ENCODE measurements at places on chromosomes 5 and 9. TPM values are rescaled to one million over a fixed set of nuclear protein-coding genes. Genes with fewer than 3 reads are reported as not detected.

DNA sequence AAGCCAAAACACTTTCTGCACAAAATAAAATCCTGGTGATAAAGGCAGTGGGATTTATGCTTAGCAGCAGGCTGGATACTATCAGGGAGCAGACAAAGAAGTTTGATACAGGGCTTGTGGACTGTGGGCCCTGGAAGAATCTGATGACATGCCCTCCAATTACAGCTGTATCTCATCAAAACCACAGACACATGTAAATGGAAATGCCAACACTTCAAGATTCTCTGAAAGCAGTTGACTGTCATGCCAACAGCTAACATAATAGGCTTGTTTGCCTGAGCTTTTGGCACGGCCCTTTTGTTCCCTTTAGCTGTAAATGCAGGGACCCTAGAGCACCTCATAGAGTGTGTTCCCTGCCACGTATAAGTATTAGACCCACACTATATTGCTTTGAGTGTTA lies 114.4 kb downstream of the STK32A start:
- no peak overlapping the region for H3K4me3 ChIP-seq
- H3K36me3 ChIP-seq, result no peaks in the 10 kb centered on the region
- DNase-seq, result no peak
- no peaks in the 10 kb centered on the region for H3K27me3 ChIP-seq

KIF4B gene
- 0.07 TPM for total RNA-seq

GRCh38 chr5:143402017-143402552 lies 1.4 kb downstream of the NR3C1 start:
- peaks cover 10% of the 10 kb centered on the region for H3K27me3 ChIP-seq
- peak overlapping the region; percentile 82 for H3K4me3 ChIP-seq
- H3K27ac ChIP-seq, result no peak overlapping the region
- no peak for DNase-seq

UGT3A1 gene
- 1.8 TPM for total RNA-seq

TRAPPC13 gene
- total RNA-seq, result 16.7 TPM

GRCh38 chr5:138574744-138575193 lies 432 bp downstream of the HSPA9 start:
- no peaks in the 10 kb centered on the region for H3K27me3 ChIP-seq
- no peaks in the 10 kb centered on the region for H3K4me1 ChIP-seq
- DNase-seq, result no peak
- H3K36me3 ChIP-seq, result peaks cover 50% of the 10 kb centered on the region

DNA sequence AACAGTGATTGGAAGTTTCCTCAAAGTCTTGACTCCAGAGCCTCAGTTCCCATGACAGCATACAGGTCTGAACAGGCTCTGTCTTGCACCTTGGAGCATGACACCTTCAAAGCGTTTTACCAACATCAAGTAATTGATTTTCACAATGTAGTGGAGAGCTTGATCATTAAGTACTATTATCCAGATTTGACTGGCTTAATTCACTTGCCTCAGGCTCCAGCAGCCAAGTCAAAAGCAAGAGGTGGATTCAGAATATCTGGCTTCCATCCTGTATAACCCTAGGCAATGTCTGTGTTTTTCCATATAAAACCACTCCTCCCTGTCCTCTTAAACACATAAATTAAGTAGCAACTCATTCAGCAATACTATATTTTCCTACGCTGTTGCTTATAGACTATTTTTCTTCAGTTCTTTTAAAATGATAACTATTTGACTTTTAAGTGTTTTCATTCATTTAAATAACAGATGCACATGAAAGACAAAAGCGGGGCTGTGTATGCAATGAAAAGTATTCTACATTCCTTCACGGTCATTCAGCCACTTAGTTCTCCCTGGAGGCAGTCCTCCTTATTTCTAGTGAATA lies 150.8 kb upstream of the RANBP3L start:
- no peak overlapping the region for H3K27ac ChIP-seq
- no peak overlapping the region for H3K4me3 ChIP-seq
- no peaks in the 10 kb centered on the region for H3K27me3 ChIP-seq
- no peak for DNase-seq
- no peaks in the 10 kb centered on the region for H3K36me3 ChIP-seq
- peaks cover 3% of the 10 kb centered on the region for H3K4me1 ChIP-seq

DNA sequence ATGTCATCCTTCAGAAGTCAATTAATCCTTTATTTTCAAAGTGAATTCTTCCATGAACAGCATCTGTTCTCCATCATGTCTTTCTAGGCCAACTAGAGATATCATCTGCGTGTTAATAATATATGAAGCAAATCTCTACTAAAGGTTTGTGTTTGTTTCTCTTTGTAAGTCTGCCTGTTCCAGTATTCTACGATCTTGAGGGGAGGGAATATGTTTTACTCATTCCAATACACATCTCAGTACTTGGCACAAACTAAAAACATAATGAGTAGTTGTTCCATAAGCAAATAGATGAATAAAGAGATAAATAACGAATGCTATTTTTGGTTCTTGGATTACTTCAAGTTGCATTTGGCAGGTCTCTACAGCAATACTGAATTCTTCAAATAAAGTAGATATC lies 470.7 kb upstream of the GRIN3A start:
- H3K27me3 ChIP-seq, result no peaks in the 10 kb centered on the region
- H3K4me1 ChIP-seq, result no peaks in the 10 kb centered on the region
- H3K27ac ChIP-seq, result no peak overlapping the region
- H3K4me3 ChIP-seq, result no peak overlapping the region
- H3K36me3 ChIP-seq, result no peaks in the 10 kb centered on the region

- no peak overlapping the region for H3K4me3 ChIP-seq
- no peaks in the 10 kb centered on the region for H3K27me3 ChIP-seq
- no peaks in the 10 kb centered on the region for H3K36me3 ChIP-seq
- no peaks in the 10 kb centered on the region for H3K4me1 ChIP-seq
- no peak for DNase-seq
Observed at GRCh38 chr5:10173716-10174115, 76.0 kb downstream of the ATPSCKMT start.

- H3K27ac ChIP-seq, result no peak overlapping the region
- H3K4me1 ChIP-seq, result peaks cover 3% of the 10 kb centered on the region
- no peak overlapping the region for H3K4me3 ChIP-seq
- peaks cover 3% of the 10 kb centered on the region for H3K36me3 ChIP-seq
Observed at GRCh38 chr5:40962207-40962955, 53.1 kb downstream of the C7 start.

DNA sequence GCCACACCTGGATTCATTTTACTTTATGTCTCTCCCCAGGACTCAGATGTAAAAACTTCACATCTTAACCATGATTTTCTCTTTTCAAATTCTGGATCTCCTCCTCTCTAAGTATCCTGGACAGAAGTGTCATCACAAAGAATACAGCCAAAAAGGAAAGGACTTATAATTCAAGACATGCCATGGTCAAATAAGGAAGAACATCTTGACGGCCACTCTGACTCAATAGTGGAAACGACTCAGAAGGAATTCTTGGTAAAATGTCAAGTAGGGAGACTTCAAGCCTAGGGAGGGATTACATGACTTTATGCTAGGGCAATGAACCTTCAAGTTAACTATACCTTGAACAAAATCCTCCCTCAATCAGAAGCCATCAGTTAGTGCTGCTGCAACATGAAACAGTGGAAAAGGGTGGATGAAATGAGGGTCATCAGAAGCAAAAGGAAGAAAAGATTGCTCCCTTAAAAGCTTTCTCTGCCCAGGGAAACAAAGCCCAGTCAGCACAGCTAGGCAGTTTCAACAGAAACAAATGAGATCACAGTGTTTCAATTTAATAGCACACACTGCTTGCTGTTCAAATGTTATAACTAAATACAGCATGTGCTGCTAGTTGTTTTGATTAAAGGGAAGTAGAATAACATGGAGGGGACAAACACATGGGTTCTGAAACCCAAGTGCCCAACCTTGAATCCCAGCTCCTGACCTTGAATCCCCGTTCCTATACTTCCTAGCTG lies 101.4 kb downstream of the LPAR1 start:
- no peak for DNase-seq
- no peaks in the 10 kb centered on the region for H3K27me3 ChIP-seq
- peaks cover 4% of the 10 kb centered on the region for H3K36me3 ChIP-seq

SPATA31A3 gene
- total RNA-seq, result 0.35 TPM

DNA sequence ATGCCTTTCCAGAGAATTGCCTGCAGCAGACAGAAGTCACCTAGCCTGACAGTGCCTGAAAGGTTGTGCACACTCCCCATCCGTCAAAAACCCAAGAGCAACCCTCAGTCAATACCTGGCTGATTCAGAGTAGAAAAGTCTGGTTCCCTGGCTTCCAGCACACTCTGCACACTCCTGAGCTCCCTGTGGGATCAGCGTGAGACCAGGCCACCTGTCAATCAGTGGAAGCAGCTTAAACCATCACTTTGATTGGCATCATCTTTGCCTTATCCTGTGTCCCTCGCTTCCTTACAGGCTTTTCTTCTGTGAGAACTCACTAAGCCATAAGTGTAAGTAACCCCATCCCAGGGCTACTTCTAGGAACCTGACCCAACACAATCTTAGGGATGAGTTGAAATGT lies 109.8 kb downstream of the ACTL7B start:
- H3K27ac ChIP-seq, result no peak overlapping the region
- no peaks in the 10 kb centered on the region for H3K4me1 ChIP-seq
- H3K27me3 ChIP-seq, result no peaks in the 10 kb centered on the region

- H3K4me1 ChIP-seq, result peaks cover 4% of the 10 kb centered on the region
- H3K27me3 ChIP-seq, result no peaks in the 10 kb centered on the region
- peaks cover 28% of the 10 kb centered on the region for H3K36me3 ChIP-seq
- H3K4me3 ChIP-seq, result no peak overlapping the region
- no peak for DNase-seq
- no peak overlapping the region for H3K27ac ChIP-seq
Observed at GRCh38 chr5:32589942-32590869, 4.8 kb downstream of the SUB1 start.

WDR38 gene
- total RNA-seq, result not detected

DNA sequence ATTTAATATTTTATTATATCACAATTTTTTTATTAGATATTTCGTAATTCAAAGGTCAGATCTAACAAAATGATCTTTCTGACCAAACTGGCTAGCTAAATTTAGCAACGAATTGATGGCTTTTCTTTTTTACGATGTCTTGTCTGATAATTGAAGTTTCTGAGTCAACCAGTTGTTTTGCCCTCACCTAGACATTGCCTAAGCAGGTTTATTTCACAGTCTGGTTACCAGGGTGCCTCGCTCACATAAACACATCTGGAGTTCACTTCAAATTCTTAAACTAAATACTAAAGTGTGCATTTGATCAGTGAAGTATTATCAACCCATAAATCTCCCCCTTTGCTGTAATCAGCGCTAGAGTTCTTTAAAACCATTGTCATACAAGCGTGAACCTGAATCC lies 448.3 kb downstream of the TLE4 start:
- no peaks in the 10 kb centered on the region for H3K4me1 ChIP-seq
- DNase-seq, result no peak
- H3K36me3 ChIP-seq, result no peaks in the 10 kb centered on the region
- no peak overlapping the region for H3K4me3 ChIP-seq
- no peak overlapping the region for H3K27ac ChIP-seq

SLCO4C1 gene
- total RNA-seq, result 4.8 TPM

GRCh38 chr9:125558453-125559092 lies 148.4 kb downstream of the MAPKAP1 start:
- no peaks in the 10 kb centered on the region for H3K27me3 ChIP-seq
- peak; percentile 63 for DNase-seq
- H3K36me3 ChIP-seq, result 0 out of 2 replicates have a peak, but pooled peaks cover 4% of the 10 kb centered on the region
